ENCODE measurements at places on chromosomes 13 and 19.

DNA sequence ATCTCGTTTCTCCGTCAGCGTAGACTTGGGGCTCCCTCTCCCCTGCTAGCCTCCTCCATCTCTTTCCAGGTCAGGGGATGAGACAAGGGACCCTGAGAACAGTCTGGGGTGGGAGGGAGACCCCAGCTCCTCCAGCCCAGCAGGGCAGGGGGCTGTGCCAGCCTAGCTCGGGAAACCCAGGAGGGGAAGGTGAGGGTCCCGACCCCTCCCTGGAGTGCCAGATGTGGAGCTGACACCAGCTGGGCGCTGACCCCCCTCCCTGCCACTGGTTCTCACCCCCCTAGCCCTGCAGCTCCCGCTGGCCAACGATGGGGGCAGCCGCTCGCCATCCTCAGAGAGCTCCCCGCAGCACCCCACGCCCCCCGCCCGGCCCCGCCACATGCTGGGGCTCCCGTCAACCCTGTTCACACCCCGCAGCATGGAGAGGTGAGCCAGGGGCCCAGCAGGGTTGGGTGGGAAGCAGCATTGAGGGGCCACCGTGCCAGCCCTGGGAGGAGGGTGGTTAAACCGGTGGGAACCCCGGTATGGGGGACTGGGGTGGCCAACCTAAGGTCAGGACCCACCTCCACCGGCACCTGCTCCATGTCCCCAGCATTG, 5.1 kb upstream of the TGFBR3L start:
- no peak for DNase-seq

DNA sequence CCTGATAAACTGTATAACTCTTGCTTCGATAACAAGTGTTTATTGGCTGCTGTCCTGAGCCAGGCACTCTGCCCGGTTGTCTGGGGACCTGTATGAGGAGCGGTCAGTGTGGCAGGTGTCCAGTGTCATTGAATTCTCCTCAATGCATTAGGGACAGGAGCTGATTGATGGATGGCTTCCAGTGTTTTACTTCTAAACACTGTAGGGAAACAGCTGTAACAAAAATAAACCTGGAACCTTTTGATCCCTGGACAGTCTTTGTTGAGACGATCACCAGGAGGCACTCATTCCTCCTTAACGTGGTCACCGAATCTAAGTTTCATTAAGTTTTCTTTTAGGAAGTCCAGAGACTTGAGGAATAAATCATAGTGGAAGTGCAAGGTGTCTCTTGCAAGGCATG, 17.9 kb downstream of the UBAC2 start:
- no peak for DNase-seq

DNA sequence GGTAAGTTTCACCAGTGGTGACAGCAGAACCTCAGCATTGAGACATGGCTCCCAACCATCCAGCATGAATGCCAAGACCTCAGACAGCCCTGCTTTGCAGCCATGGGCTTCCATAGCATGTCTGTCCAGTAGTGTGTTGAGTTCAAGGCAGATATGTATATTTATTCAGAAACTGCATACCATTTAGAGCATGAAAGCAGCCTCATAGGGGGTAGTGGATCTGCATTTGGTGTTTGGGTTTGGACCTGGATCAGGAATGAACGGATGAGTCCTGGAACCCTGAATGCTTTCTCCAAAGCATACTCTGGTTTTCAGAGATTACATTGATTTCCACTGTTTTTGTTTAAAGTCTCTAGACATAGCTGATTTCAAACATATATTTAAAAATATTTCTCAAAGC, 114.3 kb downstream of the ESD start:
- no peak for DNase-seq

DNA sequence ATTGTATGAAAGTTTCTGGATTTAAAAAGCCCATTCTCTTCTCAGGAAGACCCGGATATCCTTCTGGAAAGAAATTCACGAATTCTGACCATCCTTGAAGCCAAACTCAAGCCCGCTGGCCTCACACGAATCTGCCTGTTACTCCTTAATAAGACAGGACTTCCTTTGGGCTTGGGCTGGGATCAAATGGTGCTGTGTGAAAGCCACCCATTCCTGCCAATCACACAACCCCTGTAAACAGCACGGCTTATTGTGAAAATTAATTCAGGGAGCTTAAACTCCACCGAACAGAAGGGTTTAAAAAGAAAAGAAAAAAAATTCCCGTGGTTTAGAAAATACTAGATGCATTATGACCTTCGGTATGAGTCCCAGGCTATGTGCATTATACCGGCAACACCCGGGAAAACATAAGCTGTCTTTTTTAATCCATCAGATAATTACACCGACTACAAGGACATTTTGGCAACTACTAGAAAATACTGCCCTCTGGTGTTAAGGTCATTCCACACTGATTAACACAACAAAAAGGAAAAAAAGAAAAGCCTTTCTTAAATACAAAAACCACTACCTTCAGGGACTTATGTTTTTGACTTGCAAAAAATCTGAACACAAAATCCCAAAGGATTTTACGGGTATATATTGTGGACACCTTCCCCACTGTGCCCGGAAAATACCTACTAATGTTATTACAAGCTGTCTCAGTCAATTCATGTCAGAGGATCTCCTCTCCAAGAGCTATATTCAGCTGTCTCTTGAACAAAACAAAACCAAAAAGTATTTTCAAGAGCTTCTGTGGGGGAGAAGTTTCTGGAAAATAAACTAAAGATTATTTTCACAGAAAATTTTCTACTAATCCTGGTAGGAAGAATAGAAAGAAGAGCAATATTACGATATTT, 76.0 kb upstream of the LSM14A start:
- peak; percentile 25 for DNase-seq

DNA sequence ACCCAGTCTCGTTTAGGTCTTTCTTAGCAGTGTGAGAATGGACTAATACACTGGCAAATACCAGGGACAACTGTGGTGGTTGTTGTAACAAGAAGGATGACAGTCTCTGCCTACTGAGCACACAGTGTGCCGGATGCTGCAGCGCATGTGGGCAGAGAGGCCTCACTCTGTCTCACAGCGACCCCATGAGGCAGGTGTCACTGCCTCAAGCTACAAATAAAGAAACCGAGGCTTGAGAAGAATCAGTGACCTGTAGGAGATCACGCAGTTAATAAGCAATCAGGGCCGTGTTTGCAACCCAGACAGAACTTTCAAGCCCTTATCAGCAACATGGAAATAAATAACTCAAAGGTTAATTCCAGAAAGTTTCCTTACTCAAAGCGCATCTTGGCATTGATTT, 40.5 kb upstream of the GAS6 start:
- peak; percentile 55 for DNase-seq

GRCh38 chr13:75946536-75947284, 310.6 kb downstream of the LMO7 start:
- no peak for DNase-seq

GRCh38 chr19:29860492-29860891, 48.7 kb downstream of the CCNE1 start:
- no peak for DNase-seq

DNA sequence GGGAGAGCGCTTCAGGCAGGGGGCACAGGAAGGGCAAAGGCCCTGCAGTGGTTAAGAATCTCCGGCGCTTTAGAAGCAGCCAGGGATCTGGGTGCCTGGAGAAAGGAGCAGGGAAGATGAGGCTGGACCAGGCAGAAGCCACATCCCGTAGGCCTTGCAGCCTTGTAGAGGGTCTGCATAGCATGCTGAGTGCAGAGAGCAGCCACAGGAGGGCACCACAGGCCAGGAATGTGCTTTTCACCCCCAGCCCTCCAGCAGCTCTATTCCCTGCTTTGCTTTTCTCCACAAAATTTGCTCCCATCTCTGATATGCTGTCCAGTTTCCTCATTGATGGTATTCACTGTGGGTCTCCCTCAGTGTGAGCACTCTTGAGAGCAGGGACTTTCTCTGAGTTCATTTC, 5.7 kb downstream of the WDR62 start:
- DNase-seq: no peak

DNA sequence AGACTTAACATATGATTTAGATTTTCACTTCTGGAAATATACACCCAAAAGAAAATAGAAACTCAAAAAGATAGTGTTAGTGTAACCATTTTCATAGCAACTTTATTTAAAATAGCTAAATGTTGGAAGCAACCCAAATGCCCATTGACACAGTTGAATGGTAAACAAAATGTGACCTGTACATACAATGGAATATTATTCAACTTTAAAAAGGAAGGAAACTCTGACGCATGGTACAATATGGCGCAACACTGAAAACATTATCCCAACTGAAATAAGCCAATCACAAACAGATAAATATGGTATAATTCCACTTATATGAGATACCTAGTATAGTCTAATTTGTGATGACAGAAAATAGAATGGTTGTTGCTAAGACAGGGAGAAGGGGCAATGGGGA, 1456.1 kb upstream of the MIR17HG start:
- DNase-seq: no peak

- DNase-seq: no peak
Measured at GRCh38 chr13:42114278-42114677, 65.8 kb downstream of the DGKH start.

DNA sequence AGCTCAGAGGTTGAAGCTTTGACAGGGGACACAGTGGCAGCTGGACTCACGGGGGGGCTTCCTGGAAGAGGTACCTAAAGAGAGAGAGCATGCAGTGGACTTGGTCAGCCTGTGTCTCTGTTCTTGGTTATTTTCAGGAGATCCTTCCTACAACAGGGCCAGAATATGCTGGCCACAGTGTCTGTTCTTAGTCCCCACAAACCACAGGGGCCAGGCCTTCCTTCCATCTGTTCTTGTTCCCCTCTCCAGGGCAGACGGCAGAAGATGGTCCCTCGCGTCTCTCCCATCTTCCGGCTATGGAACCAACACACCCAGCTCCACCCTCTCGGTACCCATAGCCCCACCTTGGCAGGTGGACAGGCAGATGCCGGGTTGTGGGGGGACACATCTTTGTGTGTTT, 24.8 kb downstream of the MAST3 start:
- DNase-seq: no peak

DNA sequence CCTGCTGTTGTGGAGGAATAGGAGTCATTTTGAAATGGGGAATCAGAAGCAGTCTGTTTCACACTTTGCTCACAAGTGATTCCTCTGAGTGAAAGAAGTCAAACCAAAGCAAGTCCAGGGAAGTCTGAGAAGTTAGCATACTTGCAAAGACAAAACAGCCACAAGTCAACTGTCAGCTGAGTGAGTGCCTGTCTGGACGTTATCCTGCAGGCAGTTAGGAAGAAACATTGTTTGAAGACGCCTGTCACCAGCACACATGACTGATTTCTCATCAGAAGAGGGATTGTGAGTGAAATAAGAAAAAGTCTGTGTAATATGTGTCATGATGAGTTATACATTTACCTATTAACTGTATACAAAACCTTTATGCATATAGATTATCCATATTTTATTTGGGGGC, 153.5 kb downstream of the KCNRG start:
- DNase-seq: no peak

GRCh38 chr13:112756081-112756480, 66.2 kb downstream of the ATP11A start:
- DNase-seq: no peak

DNA sequence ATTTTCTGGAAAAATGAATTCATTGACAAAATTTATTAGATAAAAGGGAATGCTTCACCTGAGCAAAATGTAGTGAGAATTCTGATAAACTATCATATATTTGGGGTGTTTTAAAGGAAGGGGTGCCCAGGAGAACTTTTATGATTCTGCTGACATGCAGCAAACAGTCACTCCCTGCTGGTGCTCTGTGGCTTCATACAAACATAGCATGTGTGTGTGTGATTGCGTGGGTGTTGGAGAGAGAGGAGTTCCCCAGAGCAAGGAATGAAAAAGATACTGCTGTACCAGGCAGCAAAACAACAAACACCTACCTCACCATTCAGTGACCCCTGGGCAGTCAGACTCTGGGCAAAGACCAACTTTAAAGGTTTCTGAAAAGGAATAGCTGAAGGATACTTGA, 546.7 kb downstream of the RFC3 start:
- no peak for DNase-seq

GRCh38 chr19:13120031-13120430, 2.0 kb downstream of the NACC1 start:
- DNase-seq: no peak

DNA sequence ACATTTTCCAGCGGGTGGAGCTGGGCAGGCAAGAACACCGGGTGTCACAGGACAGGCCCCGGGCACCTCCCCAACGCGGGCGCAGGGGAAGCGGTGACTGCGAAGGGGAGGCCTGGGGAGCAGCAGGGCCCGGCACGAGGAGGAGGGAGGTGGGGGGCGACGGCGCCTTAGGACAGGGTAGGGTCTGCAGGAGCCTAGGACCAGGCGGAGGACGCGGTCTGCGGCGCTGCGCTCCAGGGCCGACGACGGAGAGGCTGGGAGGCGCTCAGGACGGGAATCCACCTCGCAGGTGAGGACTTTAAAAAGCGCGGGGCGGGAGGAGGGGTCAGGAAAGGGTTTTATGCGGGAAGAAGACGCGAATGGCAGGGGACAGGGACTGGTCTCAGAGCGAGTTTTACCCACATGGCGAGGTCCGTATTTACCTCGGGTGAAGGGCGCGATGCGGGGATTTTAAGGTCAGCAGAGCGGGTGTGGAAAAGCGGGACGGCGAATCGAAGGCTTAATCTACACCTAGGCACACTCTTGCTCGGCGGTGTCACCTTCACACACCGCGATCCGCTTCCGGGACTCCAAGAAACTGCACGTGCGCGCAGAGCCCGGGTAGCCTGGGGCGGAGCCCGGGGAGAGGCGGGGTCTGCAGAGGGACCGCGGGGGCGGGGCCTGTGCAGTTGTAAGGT, 13.5 kb downstream of the ERVV-2 start:
- DNase-seq: peak; percentile 60

GRCh38 chr19:14048443-14049153, 13.3 kb downstream of the PALM3 start:
- peak; percentile 48 for DNase-seq

- no peak for DNase-seq
Measured at GRCh38 chr13:67223024-67223423, 7.1 kb downstream of the PCDH9 start.

DNA sequence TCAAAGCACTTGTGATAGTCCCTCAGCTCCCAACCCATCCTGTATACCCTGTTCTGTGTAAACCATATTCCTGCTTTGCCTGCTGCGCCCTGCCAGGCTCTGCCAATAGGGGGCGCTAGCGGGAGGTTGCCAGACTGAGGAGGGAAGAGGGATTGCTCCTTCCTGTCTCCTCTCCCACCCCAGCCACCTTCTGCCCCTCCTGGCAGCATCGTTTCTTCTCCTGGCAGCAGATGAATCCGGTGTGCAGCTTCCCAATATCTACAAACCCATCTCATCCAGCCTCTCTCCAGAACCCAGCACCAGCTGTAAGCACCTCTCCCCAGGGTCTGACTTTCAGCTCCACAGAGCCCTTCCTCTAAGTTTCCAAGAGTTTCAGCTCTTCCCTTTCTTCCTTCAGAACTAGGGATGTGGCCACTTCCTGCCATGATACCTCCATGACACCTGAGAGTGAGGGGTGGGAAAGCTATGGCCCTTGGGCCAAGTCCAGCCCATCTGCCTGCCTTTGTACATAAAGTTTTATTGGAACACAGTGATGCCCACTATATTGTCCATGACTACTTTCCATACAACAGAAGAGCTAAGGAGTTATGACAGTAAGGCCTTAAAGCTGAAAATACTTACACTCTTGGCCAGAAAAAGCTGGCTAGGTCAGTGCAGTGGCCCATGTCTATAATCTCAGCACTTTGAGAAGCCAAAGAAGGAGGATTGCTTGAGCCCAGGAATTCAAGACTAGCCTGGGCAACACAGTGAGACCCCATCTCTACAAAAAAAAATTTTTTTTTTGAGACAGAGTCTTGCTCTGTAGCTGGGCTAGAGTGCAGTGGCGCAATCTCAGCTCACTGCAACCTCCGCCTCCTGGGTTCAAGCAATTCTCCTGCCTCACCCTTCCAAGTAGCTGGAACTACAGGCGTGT, 34.5 kb upstream of the ATP1A3 start:
- DNase-seq: peak; percentile 32
